ENCODE measurements at places on chromosomes 13 and 19.

DNA sequence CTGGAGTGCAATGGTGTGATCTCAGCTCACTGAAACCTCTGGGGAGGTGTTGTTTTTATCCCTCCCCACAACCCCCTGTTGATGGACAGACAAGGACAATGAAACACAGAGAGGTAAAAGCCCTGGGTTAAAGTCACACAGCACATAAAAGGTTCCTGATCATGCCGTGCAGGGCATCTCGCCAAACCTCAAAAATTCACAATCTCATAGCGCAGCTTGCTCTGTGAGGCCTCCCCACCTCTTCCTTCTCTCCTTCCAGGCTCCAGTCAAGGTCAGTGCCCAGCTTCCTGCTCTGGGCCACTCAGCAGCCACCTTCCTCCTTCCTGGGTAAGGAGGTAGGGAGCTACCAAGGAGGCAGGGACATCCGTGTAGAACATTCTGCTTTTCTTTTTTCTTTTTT is 2.3 kb downstream of the FUT2 start:
- DNase-seq: peak; percentile 7

- DNase-seq: no peak
These were observed 92.2 kb downstream of the TSHZ3 start for GRCh38 chr19:31257025-31257424.

- DNase-seq: peak; percentile 67
These were observed 26.2 kb downstream of the TMED1 start for GRCh38 chr19:10809651-10810285.

- no peak for DNase-seq
These were observed 140.1 kb upstream of the FRY start for GRCh38 chr13:31891472-31891871.

GRCh38 chr19:16180611-16181010 is 4.6 kb upstream of the FAM32A start:
- no peak for DNase-seq

- DNase-seq: peak; percentile 82
These were observed 2.5 kb upstream of the KEAP1 start for GRCh38 chr19:10505583-10506229.

- DNase-seq: no peak
These were observed 6.5 kb upstream of the PLIN3 start for GRCh38 chr19:4873930-4874329.
